ENCODE measurements at places on chromosomes 2 and 18.

- H3K36me3 ChIP-seq: no peaks in the 10 kb centered on the region
- H3K27me3 ChIP-seq: peaks cover 5% of the 10 kb centered on the region
- no peak overlapping the region for H3K4me3 ChIP-seq
- DNase-seq: no peak
- H3K4me1 ChIP-seq: peaks cover 20% of the 10 kb centered on the region
Observed at GRCh38 chr18:48996901-48997463, 46.2 kb upstream of the SMAD7 start.

GRCh38 chr2:102606353-102606752 is 13.0 kb upstream of the SLC9A2 start:
- H3K36me3 ChIP-seq: no peaks in the 10 kb centered on the region
- peaks cover 10% of the 10 kb centered on the region for H3K27me3 ChIP-seq
- H3K27ac ChIP-seq: no peak overlapping the region
- H3K4me3 ChIP-seq: no peak overlapping the region

DNA sequence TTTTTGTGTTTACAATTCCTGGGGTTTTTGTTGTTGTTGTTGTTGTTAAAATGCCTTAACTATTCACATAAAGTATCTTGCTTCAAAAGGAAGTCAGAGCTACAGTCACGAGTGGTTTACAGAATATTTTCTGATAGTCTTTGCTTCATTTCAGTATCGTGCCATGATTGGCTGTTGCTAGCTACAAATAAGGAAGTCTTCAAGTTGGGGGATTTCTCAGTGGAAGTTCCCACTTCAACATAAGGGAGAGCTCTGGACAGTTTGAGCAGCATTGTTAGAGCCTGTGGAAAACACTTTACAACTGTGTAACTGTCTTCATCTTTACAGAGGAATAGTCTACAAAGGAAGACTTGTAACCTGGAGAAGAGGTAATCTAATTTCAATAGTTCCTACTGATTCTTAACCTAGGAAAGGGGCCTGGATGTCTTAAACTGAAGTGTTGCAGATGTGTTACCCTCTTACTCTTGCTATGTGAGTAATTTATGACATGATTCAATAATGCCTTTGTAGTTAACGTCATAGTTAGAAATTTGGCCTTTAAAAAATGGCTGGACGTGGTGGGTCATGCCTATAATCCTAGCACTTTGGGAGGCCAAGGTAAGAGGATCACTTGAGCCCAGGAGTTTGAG is 23.4 kb upstream of the TANK start:
- peak; percentile 69 for DNase-seq
- peak overlapping the region; percentile 93 for H3K4me3 ChIP-seq
- peak overlapping the region; percentile 99 for H3K27ac ChIP-seq
- no peaks in the 10 kb centered on the region for H3K27me3 ChIP-seq
- H3K4me1 ChIP-seq: peaks cover 34% of the 10 kb centered on the region

GRCh38 chr2:108575132-108575966 is 41.1 kb downstream of the LIMS1 start:
- H3K4me1 ChIP-seq: peaks cover 24% of the 10 kb centered on the region
- peak overlapping the region; percentile 37 for H3K27ac ChIP-seq
- H3K27me3 ChIP-seq: no peaks in the 10 kb centered on the region
- H3K4me3 ChIP-seq: peak overlapping the region; percentile 51
- no peak for DNase-seq
- H3K36me3 ChIP-seq: peaks cover 2% of the 10 kb centered on the region

DNA sequence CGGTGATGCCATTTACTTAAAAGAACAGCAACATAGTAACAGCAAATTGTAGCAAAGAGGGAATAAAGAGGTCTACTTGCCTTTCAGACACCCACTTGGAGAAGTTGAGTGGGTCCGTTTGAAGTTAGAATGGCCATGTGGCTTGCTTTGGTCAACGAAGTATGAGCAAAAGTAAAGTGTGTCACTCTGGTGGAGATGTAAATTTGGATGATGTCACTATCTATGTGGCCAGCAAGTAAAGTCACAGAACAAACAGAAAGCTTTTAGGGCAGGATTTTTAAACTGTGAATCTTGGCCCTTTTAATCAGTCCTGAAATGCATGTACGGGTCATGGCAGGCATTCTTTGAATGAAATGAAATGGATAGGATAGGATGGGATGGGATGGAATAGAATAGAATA is 120.3 kb downstream of the PAX3 start:
- no peaks in the 10 kb centered on the region for H3K36me3 ChIP-seq
- H3K4me3 ChIP-seq: no peak overlapping the region
- no peak overlapping the region for H3K27ac ChIP-seq
- no peaks in the 10 kb centered on the region for H3K4me1 ChIP-seq
- H3K27me3 ChIP-seq: no peaks in the 10 kb centered on the region

- no peaks in the 10 kb centered on the region for H3K27me3 ChIP-seq
- H3K4me1 ChIP-seq: no peaks in the 10 kb centered on the region
- no peak for DNase-seq
- no peak overlapping the region for H3K4me3 ChIP-seq
- H3K27ac ChIP-seq: no peak overlapping the region
Observed at GRCh38 chr2:220811952-220812570, 760.0 kb downstream of the EPHA4 start.

GRCh38 chr18:39318008-39318407 is 1752.4 kb upstream of the CELF4 start:
- no peak for DNase-seq
- no peaks in the 10 kb centered on the region for H3K27me3 ChIP-seq
- peaks cover 3% of the 10 kb centered on the region for H3K4me1 ChIP-seq
- H3K36me3 ChIP-seq: no peaks in the 10 kb centered on the region

- DNase-seq: no peak
- H3K4me3 ChIP-seq: no peak overlapping the region
- H3K27me3 ChIP-seq: no peaks in the 10 kb centered on the region
Observed at GRCh38 chr2:121346859-121347258, 61.9 kb upstream of the TFCP2L1 start.

GRCh38 chr18:12076424-12077140 is 17.1 kb upstream of the ANKRD62 start:
- H3K4me1 ChIP-seq: no peaks in the 10 kb centered on the region
- no peaks in the 10 kb centered on the region for H3K36me3 ChIP-seq
- peak overlapping the region; percentile 62 for H3K4me3 ChIP-seq
- H3K27me3 ChIP-seq: peaks cover 18% of the 10 kb centered on the region
- DNase-seq: no peak
- H3K27ac ChIP-seq: no peak overlapping the region
